Calu3 (cell line): ENCODE measurements at places on chromosomes 11 and 22. TPM values are rescaled to one million over a fixed set of nuclear protein-coding genes. Genes with fewer than 3 reads are reported as not detected.

Gene TSGA10IP
- not detected in 2 replicates for total RNA-seq

Gene RIMBP3C
- total RNA-seq = 0.17 TPM in 1 of 2 replicates, not detected in the other

Gene MRGPRX4
- total RNA-seq = not detected in 2 replicates

Gene LRRC56
- total RNA-seq = 2.2 and 2.6 TPM in 2 replicates

Gene OR52H1
- not detected in 2 replicates for total RNA-seq

Gene ENTHD1
- not detected in 2 replicates for total RNA-seq

Gene RFPL2
- total RNA-seq = 0.52 and 0.71 TPM in 2 replicates

Gene CNIH2
- 2.9 and 3.5 TPM in 2 replicates for total RNA-seq

GRCh38 chr11:27574342-27574741 lies 67.8 kb upstream of the LIN7C start:
- H3K4me3 ChIP-seq = no peak overlapping the region
- no peak for DNase-seq
- H3K27me3 ChIP-seq = no peaks in the 10 kb centered on the region
- H3K4me1 ChIP-seq = no peaks in the 10 kb centered on the region

GRCh38 chr11:1397862-1398527 lies 8.3 kb downstream of the BRSK2 start:
- peaks cover 37% of the 10 kb centered on the region for H3K27me3 ChIP-seq
- H3K36me3 ChIP-seq = no peaks in the 10 kb centered on the region
- no peaks in the 10 kb centered on the region for H3K4me1 ChIP-seq
- no peak overlapping the region for H3K4me3 ChIP-seq

DNA sequence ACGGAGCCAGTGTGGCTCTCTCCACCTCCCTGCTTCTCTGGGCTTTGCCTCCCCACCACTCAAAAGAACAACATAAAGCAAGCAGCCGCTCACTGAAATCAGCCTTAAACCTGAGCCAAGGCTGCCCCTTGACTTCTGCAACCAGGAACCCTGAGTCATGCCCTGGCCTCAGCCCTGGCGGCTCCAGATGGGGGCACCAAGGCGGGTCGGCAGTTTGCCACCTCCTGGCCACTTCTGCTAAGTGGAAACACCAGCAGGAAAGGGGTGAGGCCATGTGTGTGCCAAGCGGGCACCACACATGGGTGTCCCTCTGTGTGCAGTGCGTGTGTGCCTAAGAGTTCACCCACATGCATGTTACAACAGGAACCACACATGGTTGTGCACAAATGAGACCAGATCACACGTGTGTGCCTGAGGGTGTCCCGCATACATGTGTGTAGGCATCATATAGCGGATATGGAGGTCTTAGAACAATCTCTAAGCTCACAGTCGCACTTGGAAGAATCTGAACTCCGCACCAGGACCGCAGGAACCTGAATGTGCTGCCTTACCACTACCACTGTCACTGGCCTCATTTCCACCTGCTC lies 221.2 kb downstream of the MN1 start:
- peak; percentile 24 for DNase-seq
- no peak overlapping the region for H3K27ac ChIP-seq
- H3K4me3 ChIP-seq = no peak overlapping the region

DNA sequence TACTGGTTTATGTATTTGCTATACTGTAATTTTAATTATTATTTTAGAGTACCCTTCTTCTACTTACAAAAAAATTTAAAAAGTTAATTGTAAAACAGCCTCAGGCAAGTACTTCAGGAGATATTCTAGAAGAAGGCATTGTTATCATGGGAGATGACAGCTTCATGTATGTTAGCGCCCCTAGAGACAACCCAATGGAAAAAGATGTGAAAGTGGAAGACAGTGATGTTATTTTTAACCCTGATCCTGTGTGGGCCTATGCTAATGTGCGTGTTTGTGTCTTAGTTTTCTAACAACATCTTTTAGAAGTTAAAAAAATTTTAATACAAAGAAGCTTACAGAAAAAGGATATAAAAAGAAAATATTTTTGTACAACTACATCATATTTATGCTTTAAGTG lies 205.0 kb downstream of the FAM76B start:
- H3K4me1 ChIP-seq = no peaks in the 10 kb centered on the region
- H3K36me3 ChIP-seq = no peaks in the 10 kb centered on the region
- no peak for DNase-seq
- H3K27ac ChIP-seq = no peak overlapping the region
- H3K4me3 ChIP-seq = no peak overlapping the region

DNA sequence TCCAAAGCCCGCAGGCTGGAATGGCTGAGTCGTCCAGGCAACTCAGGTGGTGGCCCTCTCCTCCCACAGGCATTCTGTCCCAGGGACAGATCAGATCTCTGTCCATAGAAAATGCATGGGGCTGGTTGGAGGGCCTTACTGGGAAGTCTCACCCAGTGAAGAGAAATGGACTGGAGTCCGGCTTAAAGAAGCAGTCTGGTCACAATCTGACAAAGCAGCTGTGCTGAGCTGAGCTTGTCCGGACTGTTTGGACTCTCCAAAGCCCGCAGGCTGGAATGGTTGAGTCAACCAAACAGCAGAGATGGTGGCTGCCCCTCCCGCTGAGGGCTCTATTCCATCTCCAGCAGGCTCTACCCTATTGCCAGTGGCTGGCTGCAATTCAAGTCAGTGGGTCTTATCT lies 14.4 kb upstream of the DEPDC7 start:
- no peaks in the 10 kb centered on the region for H3K36me3 ChIP-seq
- no peak overlapping the region for H3K27ac ChIP-seq
- H3K27me3 ChIP-seq = peaks cover 33% of the 10 kb centered on the region
- H3K4me3 ChIP-seq = no peak overlapping the region
- no peak for DNase-seq

GRCh38 chr11:46295312-46296058 lies 18.0 kb downstream of the CREB3L1 start:
- H3K36me3 ChIP-seq = peaks cover 5% of the 10 kb centered on the region
- no peak for DNase-seq
- H3K4me3 ChIP-seq = no peak overlapping the region
- no peak overlapping the region for H3K27ac ChIP-seq
- peaks cover 15% of the 10 kb centered on the region for H3K4me1 ChIP-seq
- peaks cover 37% of the 10 kb centered on the region for H3K27me3 ChIP-seq

DNA sequence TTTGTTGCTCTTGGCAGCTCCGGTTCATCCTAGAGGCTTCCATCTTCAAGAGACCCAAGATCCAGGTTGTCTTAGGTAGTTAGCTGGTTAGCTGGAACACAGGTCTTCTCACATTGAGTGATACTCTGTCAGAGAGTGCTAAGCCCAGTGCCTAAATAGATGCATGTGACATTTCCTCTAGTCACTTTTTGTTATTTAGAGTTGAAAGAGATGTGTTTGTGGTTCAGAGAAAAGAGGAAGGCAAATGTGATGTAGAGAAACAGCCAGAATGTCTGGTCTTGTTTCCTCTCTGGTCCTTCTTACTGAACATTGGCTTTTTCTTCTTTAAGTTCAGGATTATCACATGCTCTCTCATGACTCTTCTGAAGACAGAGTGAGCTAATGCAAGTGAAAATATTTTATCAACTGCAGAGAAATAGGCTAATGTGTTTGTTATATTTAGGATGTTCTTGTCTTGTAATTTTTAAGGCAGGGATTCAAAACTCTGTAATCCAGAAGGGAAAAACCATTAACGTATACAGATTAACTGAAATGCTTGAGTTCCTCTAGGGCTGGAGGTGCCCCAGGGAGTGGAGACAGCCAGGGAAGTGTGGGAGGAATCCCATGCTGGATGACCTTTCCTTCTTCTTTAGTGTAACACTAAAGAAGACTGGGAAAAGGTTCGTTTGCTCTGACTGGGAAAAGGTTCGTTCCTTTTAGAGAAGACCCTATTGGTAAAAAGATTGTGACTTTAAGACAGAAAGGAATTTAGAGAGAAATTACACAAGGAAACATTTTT lies 75.4 kb downstream of the SWAP70 start:
- H3K36me3 ChIP-seq = peaks cover 4% of the 10 kb centered on the region
- H3K27ac ChIP-seq = no peak overlapping the region
- no peaks in the 10 kb centered on the region for H3K27me3 ChIP-seq
- no peak overlapping the region for H3K4me3 ChIP-seq
- H3K4me1 ChIP-seq = peaks cover 29% of the 10 kb centered on the region
- no peak for DNase-seq

DNA sequence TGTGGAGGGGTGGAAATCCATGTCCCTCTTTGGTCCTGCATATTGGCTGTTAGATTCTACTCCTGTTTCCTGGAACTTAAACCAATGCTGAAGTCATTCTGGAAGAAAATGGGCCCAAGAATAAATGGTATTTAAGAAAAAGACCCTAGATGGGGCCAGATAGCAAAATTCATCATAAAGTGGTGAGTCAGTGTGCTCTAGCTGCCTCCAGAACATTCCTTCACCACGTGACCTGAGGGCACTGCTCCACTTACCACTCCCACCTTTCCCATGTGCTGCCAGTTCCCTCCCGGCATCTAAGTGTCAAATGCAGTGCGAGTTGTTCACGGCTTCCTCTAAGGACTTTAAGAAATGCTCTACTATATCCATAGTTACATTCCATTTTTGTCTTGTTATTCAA lies 30.9 kb upstream of the NAP1L4 start:
- peaks cover 74% of the 10 kb centered on the region for H3K36me3 ChIP-seq
- peaks cover 28% of the 10 kb centered on the region for H3K4me1 ChIP-seq
- DNase-seq = no peak
- H3K27me3 ChIP-seq = no peaks in the 10 kb centered on the region
